ENCODE measurements at places on chromosomes 1 and 21.

- no peak overlapping the region for H3K4me3 ChIP-seq
- H3K4me1 ChIP-seq, result no peaks in the 10 kb centered on the region
- H3K27ac ChIP-seq, result no peak overlapping the region
- DNase-seq, result no peak
These were observed 86.2 kb downstream of the ATG4C start for GRCh38 chr1:62870148-62870547.

DNA sequence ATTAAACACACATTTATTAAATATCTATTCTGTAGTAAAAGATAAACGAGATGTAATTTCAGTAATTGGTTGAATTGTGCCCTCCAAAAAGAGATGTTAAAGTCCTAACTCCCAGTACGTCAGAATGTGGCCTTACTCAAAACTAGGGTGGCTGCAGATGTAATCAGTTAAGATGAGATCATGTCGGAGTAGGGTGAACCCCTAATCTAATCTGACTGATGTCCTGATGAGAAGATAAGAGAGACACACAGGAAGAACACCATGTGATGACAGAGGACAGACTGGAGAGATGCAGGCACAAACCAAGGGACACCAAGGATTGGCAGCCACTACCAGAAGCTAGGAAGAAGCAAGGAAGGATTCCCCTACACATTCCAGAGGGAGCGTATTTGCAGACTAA is 104.1 kb downstream of the SLC25A24 start:
- H3K4me1 ChIP-seq, result peaks cover 9% of the 10 kb centered on the region
- no peaks in the 10 kb centered on the region for H3K27me3 ChIP-seq
- no peak overlapping the region for H3K4me3 ChIP-seq
- H3K27ac ChIP-seq, result no peak overlapping the region

DNA sequence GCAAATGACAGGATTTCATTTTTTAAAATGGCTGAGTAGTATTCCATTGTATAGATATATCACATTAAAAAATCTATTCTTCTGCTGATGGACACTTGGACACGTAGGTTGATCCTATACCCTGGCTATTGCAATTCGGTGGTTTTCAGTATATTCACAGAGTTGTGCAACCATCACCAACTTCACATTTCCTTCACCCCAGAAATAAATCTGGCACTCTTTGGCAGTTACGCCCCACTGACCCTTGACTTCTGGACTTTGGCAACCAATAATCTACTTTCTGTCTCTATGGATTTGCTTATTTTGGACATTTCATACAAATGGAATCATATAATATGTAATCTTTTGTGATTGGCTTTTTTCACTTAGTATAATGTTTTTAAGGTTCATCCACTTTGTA is 35.9 kb downstream of the MAP3K7CL start:
- no peaks in the 10 kb centered on the region for H3K27me3 ChIP-seq
- DNase-seq, result no peak
- peaks cover 5% of the 10 kb centered on the region for H3K36me3 ChIP-seq

DNA sequence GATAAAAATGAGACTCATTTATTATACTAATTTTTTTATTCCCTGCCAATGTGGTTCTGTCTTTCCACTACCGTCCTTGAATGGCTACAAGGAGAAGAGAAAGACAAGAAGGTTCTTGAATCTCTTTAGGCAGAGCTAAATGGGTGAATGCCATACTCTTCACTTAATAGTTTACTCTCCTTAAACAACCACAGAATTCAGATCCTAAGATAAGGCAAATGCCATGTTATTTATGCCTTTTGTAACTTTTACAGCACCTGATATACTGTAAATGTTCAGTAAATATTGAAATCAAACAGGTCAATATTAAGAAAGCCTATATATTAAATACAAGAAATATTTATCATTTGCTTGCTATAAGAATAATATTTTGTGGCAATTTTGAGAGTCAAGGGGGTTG is 58.4 kb downstream of the IGSF5 start:
- no peaks in the 10 kb centered on the region for H3K4me1 ChIP-seq
- no peak overlapping the region for H3K4me3 ChIP-seq
- no peaks in the 10 kb centered on the region for H3K36me3 ChIP-seq
- no peaks in the 10 kb centered on the region for H3K27me3 ChIP-seq
- no peak for DNase-seq

- H3K36me3 ChIP-seq, result no peaks in the 10 kb centered on the region
- H3K27ac ChIP-seq, result no peak overlapping the region
- no peaks in the 10 kb centered on the region for H3K4me1 ChIP-seq
- H3K27me3 ChIP-seq, result peaks cover 28% of the 10 kb centered on the region
- H3K4me3 ChIP-seq, result no peak overlapping the region
These were observed 220.5 kb downstream of the TRABD2B start for GRCh38 chr1:47776667-47777131.

DNA sequence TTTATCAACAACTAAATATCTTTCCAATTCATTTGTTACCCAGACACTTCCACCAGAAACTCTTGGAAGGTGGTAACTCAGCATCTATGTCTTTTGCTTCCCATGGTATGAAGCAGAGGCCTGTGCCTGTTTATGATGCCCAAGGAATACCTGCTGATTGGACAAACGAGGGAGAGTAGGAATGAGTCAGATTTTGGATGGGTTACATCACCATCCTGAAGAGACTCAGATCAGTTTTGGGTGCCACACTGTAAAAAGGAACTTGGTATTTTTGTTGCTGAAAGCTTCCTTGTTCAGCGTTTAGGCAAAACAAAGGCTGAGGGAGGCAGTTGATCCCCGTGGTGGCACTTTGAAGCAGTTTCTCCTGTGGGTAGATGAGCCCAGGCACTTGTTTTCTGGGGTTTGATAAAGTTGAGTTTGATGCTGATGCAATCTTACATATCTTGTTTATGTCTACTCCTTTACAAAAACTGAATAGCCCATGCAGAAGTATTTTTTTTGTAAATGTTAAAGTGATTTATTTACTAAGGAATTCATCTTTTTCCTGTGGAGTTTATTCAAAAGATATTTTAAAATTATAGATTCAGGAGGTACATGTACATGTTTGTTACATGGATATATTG is 26.7 kb upstream of the CYP4X1 start:
- H3K27me3 ChIP-seq, result peaks cover 60% of the 10 kb centered on the region
- no peak overlapping the region for H3K4me3 ChIP-seq
- no peak for DNase-seq
- H3K36me3 ChIP-seq, result no peaks in the 10 kb centered on the region
- no peak overlapping the region for H3K27ac ChIP-seq

DNA sequence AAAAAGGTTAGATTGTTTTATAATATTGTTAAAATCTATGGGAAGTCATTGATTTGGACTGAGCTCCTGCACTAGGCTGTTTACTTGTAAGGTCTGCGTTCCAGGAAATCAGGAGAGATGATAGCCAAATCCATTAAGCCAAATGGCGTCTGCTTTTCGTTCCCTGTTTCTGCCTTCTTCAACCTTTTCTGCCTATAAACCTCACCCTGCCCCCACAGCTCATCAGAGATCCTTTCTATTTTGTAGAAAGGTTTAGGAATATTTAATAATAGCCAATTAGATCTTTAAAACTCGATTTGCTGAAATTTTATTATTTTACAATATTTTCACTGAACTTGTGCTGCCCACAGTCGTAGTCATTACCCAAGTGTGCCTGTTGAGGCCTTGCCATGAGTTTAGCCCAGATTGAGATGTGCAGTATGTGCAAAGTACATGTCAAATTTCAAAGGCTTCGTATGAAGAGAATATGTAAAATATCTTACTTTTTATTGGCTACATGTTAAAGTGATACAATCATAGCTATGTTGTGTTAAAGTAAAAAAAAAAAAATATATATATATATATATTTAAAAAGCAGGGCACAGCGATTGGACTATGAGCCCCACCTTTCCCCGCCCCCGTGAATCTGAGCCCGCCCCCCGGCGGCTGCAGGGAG is 444 bp upstream of the IARS2 start:
- DNase-seq, result no peak
- H3K4me1 ChIP-seq, result peaks cover 15% of the 10 kb centered on the region
- no peaks in the 10 kb centered on the region for H3K27me3 ChIP-seq
- H3K36me3 ChIP-seq, result peaks cover 27% of the 10 kb centered on the region
- H3K4me3 ChIP-seq, result peak overlapping the region; percentile 65

GRCh38 chr1:50289495-50289894 is 133.7 kb downstream of the DMRTA2 start:
- H3K36me3 ChIP-seq, result no peaks in the 10 kb centered on the region
- no peak overlapping the region for H3K4me3 ChIP-seq
- peaks cover 28% of the 10 kb centered on the region for H3K27me3 ChIP-seq
- no peak for DNase-seq

DNA sequence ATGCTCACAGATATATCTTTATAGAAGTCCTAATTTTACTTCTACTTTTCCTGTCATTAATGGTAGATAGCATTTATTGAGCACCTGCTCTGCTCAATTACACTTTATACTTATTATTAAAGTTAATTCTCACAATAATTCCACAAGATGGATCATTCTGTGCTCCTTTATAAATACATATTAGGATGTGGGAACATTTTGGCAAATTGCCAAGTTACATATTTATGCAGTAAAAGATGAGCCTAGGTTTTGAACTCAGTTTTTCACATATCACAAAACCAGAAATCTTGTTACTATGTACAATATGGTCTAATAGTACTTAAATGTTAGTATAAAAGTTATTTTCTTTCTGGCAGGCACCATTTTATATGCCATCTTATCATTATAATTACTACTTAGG is 895.0 kb upstream of the B3GALT2 start:
- H3K4me3 ChIP-seq, result no peak overlapping the region
- no peak for DNase-seq
- no peaks in the 10 kb centered on the region for H3K4me1 ChIP-seq
- H3K27ac ChIP-seq, result no peak overlapping the region
- no peaks in the 10 kb centered on the region for H3K27me3 ChIP-seq

Data from central memory CD8-positive, alpha-beta T cell (primary cell).